Activated naive CD8-positive, alpha-beta T cell treated with anti-CD3 and anti-CD28 coated beads for 36 hours (primary cell): ENCODE measurements at places on chromosomes 12 and 14. TPM values are rescaled to one million over a fixed set of nuclear protein-coding genes. Genes with fewer than 3 reads are reported as not detected.

The TAS2R43 gene
- total RNA-seq: 0.36 TPM

The CYP27B1 gene
- 9.6 TPM for total RNA-seq

The REM2 gene
- 0.19 TPM for total RNA-seq

The CLECL1 gene
- 6.4 TPM for total RNA-seq

The SUPT16H gene
- total RNA-seq: 218 TPM

The BMP4 gene
- not detected for total RNA-seq

The NKX2-8 gene
- not detected for total RNA-seq

The MAP3K9 gene
- total RNA-seq: 5.9 TPM

The MSRB3 gene
- not detected for total RNA-seq

The GPR68 gene
- 14.4 TPM for total RNA-seq

The FGD4 gene
- 0.45 TPM for total RNA-seq

The RFX4 gene
- not detected for total RNA-seq

The ANP32D gene
- total RNA-seq: not detected

The SOX5 gene
- total RNA-seq: not detected

The ASIC1 gene
- 10.8 TPM for total RNA-seq

The C1RL gene
- 10.1 TPM for total RNA-seq

The APOLD1 gene
- 2.3 TPM for total RNA-seq

The PLA2G1B gene
- total RNA-seq: not detected

GRCh38 chr12:55925870-55926737 lies 1.6 kb downstream of the PYM1 start:
- DNase-seq: peak; percentile 16

- DNase-seq: no peak
Measured at GRCh38 chr14:21015312-21015711, 9.5 kb downstream of the NDRG2 start.

- no peak for DNase-seq
Measured at GRCh38 chr14:73909681-73910080, 23.0 kb downstream of the ZNF410 start.

DNA sequence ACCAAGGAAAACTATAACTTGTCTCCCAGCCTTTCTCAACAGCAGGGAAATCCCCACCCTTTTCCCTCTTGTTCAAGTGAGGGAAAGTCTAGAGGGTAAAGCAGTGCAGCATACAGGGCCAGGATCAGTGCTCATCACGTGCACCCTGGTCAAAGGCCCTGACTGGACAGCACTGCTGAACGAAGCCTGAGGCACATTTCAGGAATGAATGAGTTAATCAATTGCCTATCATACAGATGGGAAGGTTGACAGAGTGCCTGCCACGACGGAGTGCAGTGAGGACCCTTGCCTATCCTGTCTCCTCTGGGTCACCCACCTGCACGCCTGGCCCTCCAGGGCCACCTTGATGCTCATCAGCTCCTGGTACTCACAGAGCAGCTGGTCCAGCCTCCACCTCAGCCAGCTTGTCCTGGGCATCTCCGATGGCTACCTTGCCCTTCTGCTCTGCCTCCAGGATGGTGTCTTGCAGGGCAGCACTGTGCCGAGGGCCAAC lies 11.7 kb upstream of the KRT73 start:
- no peak for DNase-seq

DNA sequence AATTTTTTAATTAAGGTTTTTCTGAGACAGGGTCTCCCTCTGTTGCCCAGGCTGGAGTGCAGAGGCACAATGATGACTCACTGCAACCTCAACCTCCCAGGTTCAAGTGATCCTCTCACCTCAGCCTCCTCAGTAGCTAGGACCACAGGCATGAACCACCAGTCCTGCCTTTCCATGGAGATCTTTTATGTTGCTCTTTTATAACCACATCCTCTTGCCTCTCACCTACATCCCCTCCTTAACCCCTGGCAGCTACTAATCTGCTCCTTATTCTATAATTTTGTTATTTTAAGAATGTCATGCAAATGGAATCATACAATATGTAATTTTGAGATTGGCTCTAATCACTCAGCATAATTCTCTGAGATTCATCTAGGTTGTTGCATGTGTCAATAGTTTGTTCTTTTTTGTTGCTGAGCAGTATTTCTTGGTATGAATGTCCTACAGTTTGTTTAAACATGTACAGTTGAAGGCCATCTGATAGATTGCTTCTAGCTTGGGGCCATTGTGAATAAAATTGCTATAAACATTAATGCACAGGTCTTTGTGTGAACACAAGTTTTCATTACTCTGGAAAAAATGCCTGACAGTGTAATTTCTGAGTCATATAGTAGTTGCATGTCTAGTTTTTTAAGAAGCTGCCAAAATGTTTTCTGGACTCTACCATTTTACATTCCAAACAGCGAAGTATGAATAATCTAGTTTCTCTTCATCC lies 249.2 kb upstream of the AMIGO2 start:
- no peak for DNase-seq

GRCh38 chr14:65045709-65046108 lies 56.6 kb downstream of the MAX start:
- DNase-seq: no peak

GRCh38 chr12:49088150-49088931 lies 6.3 kb downstream of the DHH start:
- peak; percentile 76 for DNase-seq

GRCh38 chr14:50864946-50865345 lies 6.9 kb upstream of the ABHD12B start:
- no peak for DNase-seq

DNA sequence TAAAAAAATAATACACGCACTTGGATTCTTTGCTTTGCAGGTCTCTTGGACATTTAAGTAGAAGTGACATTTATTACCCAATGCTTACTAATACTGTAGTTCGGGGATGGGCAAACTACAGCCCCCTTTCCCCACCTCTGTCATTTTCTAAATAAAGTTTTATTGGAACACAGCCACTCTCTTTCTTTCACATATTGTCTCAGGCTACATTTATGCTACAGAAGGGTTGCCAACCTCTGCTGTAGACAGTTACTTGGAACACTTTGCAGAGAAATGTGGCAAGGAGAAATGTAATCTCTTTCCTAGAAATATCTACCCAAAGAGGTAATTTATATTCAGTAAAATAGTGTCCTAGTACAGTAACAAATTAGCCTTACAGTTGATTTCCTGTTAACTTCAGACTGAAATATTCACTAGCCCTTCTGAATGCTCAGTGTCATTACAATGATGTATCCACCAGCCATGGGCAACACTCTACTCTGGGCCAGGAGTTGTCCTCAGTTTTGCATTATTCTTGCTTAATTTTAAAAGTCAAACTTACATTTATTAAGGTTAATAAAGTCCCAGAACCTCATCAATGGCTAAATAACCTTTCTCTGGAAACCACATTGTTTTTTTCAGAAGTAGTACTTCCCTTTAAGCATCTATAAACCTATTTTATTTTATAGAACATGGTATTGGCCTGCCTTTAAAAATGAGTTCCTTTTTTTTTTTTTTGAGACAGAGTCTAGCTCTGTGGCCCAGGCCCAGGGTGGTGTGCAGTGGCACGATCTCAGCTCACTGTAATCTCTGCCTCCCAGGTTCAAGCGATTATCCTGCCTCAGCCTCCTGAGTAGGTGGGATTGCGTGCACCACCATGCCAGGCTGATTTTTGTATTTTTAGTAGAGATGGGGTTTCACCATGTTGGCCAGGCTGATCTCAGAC lies 269.6 kb upstream of the AMIGO2 start:
- DNase-seq: peak; percentile 57

DNA sequence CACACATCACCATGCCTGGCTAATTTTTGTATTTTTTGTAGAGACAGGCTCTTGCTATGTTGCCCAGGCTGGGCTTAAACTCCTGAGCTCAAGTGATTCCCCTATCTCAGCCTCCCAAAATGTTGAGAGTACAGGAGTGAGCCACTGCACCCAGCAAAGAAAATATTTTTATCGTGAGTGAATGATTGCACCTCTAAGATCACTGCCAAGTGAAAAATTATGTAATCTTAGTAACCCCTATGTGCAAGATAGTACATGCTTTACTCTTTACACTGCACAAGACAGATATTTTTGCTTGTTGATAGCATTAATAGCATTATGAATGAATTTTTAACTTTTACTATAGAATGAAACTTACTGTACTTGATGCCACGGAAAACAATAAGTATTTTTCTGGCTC lies 3.4 kb upstream of the MRPS35 start:
- DNase-seq: no peak

DNA sequence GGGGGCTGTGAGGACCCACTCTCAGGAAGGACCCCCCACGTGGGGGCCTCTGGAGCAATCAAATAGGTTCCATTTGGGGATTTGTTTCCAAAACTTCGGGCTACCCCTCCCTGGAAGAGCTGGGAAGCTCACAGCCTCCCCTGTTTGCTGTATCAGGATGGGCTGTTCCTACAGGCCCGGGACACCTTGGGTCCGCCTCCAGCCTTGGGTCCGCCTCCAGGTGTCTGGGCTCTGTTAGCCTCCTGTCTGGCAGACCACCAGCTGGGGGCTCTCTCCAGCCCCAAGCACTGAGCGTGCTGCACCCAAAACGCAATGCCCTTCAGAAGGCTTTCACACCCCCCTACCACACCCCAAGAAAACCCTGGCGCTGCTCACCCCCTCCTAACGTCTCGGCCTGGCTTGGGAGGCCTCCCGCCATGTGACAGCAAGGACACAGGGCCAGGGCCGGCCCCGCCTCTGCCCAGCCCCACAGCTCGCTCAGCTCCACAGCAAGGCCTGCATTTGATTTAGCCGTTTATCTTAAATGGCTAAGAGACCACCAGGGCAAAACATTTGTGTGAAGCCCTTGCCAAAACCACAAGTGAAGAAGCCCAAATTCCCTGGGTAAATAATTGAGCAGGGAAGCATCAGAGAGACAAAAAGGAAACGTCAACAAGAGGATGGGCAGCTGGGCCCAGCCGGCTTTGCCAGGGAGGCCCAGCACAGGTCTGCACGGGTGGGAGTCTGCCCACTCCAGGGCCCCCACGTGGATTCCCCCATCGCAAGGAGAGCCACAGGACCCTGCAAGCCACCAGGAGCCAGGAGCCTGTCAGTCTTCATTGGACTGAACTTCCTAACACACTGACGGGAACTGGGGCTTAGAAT lies 39.9 kb downstream of the BCL11B start:
- peak; percentile 56 for DNase-seq

GRCh38 chr14:68947802-68948201 lies 31.3 kb downstream of the ACTN1 start:
- no peak for DNase-seq

DNA sequence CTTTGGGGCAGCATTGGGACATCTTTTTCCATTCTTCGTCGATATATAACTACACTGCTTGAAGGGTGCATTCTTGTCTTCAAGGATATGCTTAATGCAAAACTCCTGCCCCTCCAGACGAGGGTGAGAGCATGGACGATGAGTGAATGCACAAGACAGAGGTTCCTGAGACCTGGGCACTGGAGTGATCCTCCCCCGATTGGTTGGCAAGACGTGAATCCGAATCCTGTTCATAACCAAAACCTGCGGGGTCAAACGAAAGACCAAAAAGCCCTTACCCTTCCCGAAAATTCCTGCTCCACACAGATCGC lies 684 bp downstream of the KANSL2 start:
- no peak for DNase-seq

GRCh38 chr14:72638021-72638420 lies 255.9 kb downstream of the DPF3 start:
- no peak for DNase-seq

- DNase-seq: no peak
Measured at GRCh38 chr12:66061557-66062289, 68.8 kb downstream of the LLPH start.

- DNase-seq: no peak
Measured at GRCh38 chr12:126219139-126219538, 1153.9 kb downstream of the AACS start.

- no peak for DNase-seq
Measured at GRCh38 chr12:41213107-41213506, 25.0 kb downstream of the PDZRN4 start.

DNA sequence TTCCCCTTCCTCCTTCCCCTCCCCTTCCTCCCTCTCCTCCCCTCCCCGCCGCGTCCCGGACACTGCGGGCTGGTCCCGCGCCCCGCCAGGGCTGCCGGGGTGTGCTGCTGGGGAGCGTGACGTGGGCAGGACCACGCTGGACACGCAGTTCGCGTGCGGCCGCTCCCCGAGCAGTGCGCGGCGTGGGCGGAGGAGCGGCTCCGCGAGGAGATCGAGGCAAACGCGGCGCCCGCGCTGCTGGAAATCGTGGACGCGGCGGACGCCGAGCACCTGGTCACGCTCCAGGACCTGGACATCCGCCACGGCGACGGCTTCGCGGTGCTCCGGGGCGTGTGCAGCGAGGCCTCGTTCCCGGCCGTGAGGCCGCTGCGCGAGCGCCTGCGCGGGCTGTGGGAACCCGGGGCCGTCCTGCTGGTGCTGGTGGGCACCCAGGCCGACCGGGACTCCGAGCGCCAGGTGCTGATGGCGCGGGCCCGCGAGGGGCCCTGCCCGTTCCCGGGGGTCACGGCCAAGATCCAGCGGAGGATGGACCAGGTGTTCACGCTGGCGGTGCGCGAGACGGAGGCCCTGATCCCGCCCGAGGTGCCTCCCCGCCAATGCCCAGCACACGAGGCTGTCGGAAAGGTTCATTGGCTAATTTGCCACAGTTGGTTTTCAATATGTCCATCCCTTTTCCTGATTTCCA lies 84.3 kb downstream of the TNFAIP2 start:
- no peak for DNase-seq

GRCh38 chr12:49974677-49975317 lies 2.0 kb downstream of the AQP6 start:
- DNase-seq: no peak

- DNase-seq: no peak
Measured at GRCh38 chr12:15001733-15002382, 29.0 kb downstream of the PDE6H start.

GRCh38 chr12:104337030-104337558 lies 33.6 kb downstream of the EID3 start:
- DNase-seq: no peak

GRCh38 chr14:51490205-51490604 lies 161.5 kb upstream of the FRMD6 start:
- no peak for DNase-seq

GRCh38 chr12:63752283-63752682 lies 27.4 kb upstream of the RXYLT1 start:
- DNase-seq: peak; percentile 11

GRCh38 chr14:96264853-96265252 lies 8.8 kb downstream of the BDKRB1 start:
- no peak for DNase-seq

GRCh38 chr14:59123975-59124374 lies 64.5 kb upstream of the DAAM1 start:
- no peak for DNase-seq

DNA sequence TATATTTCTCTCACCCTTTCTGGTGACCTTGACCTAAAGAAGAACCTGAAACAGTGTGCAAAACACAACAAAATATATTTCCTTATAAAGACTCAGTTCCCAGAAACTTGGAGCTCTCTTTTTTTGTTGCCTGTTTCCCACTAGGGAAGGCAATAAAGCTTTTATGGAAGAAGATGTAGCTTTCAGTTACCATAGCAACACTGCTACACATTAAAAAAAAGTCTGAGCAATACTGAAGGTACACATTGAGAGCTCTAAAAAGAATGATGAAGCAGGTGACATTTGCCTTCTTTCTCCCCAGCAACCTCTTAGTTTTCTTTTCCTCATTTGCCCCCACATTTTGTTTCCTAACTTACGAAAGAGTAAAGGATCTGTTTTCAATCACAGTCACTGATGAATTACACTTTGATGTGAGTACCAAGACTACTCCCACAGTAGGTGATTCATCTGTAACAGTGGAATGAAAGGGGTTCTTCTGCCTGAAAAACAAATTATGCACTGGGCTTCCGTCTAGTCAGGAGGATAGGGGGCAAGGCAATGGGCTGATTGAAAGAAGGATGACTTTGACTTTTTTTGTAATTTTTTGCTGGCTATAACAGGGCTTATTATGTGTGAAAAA lies 1.1 kb upstream of the CATSPERB start:
- DNase-seq: no peak

- DNase-seq: no peak
Measured at GRCh38 chr14:59492384-59492783, 8.1 kb downstream of the JKAMP start.
